ENCODE measurements at places on chromosomes 5 and 9. TPM values are rescaled to one million over a fixed set of nuclear protein-coding genes. Genes with fewer than 3 reads are reported as not detected.

- DNase-seq = peak; percentile 23
Measured at GRCh38 chr9:93097511-93098201, 1.6 kb downstream of the CARD19 start.

- DNase-seq = no peak
Measured at GRCh38 chr9:26157411-26157810, 479.2 kb upstream of the TUSC1 start.

Gene IL11RA
- 13.3 TPM for total RNA-seq

Gene TLX3
- total RNA-seq = not detected

Gene ATP6V1G1
- total RNA-seq = 101 TPM

DNA sequence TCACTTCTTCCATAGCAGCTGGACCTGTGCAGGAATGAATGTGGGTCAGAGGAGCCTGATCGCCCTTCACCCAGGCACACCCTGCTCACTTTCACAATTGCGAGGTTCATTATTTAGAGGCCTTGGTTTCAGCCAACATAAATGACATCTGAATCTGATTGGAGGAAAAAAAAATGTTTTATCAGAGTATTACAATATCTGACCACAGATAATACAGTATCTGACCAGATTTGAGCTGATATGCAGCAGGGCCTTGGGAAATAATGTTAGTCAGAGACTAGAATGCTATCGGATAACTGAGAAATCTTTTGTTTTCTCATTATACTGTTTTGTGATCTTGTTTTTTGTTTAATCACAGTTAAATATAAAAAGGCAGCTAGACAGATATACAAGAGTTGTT, 7.7 kb downstream of the ICE1 start:
- no peak for DNase-seq

DNA sequence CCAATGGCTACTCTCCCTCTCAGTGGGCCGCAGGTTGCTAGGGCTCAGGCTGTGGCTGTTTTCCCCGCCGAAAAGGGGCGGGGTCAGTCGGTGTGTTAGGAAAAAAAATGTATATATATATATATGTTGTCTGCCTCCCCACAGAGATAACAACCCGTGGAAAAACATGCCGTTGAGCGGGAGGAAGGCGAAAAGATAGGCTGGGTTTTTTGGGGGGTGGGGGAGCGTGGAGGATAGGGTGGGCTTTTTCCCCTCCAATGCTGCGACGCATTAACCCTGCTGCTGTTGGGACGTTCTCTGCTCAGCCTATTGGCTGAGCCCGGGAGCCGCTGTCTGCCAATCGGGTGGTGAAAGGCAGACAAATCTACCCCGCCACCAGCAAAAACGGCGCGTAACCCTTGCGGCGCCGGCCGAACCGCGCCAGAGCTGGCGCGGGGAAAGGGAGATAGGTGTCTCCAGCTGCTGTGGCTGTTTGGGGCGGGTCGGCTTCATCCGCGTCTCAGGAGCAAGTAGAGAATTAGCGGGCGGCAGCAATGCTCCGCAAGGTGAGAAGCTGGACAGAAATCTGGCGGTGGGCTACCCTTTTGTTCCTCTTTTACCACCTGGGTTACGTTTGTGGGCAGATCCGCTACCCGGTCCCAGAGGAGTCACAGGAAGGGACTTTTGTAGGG, at the start of gene PCDHGC4:
TSS of gene PCDHGC4 (plus strand) at position 390 of the 671 bp plus-strand sequence. CDS start at position 534, 144 bp downstream.
- no peak for DNase-seq

GRCh38 chr5:91541696-91542095, 158.6 kb upstream of the ARRDC3 start:
- no peak for DNase-seq

GRCh38 chr9:99024959-99025358, 80.0 kb upstream of the TGFBR1 start:
- DNase-seq = no peak

DNA sequence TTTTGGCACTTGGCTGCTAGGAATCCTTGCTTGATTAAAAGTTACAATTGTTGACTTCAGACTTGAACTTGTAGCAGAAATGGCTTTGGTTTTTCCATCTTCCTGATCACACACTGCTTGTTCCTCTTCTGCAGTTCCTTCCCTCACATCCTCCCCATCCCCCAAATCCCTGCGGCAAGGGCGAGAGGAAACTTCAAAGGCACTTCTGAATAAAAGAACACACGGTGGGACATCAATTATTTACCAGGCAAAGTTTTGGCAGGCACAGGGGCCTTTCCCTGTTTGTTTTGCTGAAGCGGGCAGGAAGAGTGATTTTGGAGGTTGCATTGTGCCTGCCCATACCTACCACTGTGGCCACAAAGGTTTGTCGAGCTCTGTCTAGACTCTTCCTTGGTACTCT, 260.9 kb downstream of the KIF4B start:
- no peak for DNase-seq

- no peak for DNase-seq
Measured at GRCh38 chr5:88952996-88953643, 70.1 kb upstream of the MEF2C start.

DNA sequence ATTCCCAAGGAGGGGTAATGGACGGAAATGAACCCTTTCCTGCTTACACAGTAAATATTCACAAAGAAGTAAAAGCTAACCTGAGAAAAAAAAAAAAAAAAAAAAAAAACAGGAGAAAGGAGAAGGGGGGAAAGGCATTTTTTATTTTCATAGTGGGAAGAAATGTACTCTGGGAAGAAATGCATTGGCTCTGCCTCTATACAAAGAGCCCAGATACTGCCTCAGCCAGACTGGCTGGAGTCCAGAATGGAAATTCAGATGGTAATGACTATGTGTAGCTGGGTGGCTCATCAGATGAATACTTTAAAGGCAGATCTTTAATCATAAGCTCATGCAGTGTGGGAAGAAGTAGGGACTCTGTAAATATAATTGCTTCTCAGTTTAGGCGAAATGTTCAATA, 124.9 kb upstream of the ZNF608 start:
- no peak for DNase-seq

DNA sequence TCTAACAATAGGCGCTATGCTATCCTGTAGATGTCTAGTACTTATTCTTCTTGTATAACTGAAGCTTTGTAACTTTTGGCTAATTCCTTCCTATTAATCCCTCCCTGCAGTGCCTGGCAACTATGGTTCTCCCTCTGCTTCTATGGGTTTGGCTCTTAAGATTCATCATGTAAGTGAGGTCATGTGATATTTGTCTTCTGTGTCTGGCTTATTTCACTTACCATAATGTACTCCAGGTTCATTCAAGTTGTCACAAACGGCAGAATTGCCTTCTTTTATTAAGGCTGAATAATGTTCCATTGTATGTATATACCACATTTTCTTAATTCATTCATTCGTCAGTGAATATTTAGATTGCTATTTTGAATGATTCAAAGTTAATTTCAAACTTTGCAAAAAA, 149.9 kb upstream of the GAS1 start:
- no peak for DNase-seq
